ENCODE measurements at places on chromosomes 4 and X.

DNA sequence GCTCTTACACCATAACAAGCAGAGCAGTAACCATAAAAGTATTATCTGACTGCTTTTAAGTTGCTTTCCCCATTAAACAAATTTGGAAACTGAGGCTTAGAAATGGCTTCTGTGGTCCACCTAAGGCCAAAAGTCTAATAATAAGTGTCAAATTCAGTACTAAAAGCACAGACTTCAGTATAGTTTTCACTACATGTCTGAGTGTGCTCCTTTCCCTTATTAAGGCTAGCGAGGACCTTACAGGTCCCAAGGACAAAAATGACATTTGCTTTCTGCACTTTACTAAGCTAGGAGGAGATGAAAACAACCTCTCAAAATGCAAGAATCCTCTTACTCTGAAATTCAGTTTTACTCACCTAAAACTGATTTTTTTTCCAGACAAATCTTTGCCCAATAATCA lies 127.2 kb downstream of the ENOX2 start:
- DNase-seq, result no peak

DNA sequence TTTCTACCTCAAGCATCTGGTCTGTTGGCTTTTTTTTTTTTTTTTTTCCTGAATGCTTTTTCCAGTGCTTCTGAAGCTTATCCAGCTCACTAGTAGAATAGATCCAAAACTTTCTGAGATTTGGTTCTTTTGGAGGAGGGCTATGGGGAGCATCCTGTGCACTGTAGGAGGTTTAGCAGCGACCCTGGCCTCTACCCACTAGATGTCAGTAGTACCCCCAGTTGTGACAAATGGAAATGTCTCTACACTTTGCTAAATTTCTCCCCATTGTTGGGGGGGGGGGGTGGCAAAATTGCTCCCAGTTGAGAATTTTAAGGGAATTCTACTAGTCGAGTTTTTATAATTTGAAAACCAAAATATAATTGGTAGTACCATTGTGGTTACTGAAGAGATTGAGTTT lies 23.0 kb upstream of the PPA2 start:
- DNase-seq, result no peak

- DNase-seq, result no peak
These were observed 41.7 kb downstream of the TMEM164 start for GRCh38 chrX:110044346-110045249.

DNA sequence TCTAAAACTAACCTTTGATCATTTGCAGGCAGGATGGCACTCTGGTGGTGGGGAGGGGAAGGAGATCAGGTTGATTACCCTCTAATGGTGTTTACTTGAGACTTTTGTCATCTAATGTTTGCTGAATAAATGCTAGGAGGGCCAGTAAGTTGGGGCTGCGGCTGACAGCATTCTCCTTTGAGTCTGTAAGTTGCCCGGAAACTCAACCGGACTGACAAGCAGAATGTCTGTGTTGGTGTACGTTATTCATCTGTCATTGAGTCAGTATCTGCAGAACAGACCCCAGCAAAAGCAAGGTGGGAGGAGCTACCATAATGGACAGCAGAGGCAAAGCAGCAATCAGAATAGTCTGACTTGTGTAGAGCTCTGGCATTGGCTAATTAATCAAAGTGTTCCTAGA lies 1210.6 kb upstream of the PABPC4L start:
- no peak for DNase-seq

GRCh38 chrX:9102956-9103355 lies 69.0 kb upstream of the FAM9B start:
- DNase-seq, result no peak

DNA sequence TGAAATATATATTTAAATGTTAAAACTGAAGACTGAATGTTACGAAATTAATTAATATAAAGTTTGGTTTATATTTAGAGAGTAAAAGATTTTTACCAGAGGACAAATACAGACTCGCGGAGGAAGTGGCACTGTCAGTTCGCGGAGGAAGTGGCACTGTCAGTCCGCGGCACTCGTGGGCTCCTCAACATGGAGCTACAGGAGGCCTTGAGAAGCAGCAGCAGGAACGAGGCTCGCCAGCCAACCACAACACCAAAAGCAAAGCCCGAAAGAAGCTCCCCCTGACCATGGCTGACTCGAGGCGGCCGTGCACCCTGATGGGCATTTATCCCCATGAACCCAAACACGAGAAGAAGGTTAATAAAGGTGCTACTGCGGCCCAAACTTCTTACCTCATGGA lies 125.3 kb upstream of the PABPC4L start:
- DNase-seq, result no peak

DNA sequence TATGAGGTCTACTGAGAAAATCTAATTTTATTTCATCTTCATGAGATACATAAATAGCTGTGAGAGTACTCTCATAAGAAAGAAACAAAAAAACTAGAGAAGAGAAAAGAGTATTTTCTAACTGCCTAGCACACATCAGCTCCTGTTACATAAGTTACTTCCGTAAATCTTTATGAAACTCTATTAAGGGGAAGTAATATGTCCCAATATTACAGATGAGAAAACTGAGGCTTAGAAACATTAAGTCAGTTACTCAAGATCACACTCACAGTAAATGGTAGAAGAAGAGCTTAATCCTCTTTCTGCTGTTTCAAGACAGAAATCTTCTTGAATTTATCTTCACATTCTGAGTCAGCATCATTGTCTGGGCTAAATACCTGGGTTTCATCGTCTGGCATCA lies 164.1 kb downstream of the DTHD1 start:
- no peak for DNase-seq

- no peak for DNase-seq
These were observed 109.3 kb downstream of the ARHGEF9 start for GRCh38 chrX:63675716-63676115.

DNA sequence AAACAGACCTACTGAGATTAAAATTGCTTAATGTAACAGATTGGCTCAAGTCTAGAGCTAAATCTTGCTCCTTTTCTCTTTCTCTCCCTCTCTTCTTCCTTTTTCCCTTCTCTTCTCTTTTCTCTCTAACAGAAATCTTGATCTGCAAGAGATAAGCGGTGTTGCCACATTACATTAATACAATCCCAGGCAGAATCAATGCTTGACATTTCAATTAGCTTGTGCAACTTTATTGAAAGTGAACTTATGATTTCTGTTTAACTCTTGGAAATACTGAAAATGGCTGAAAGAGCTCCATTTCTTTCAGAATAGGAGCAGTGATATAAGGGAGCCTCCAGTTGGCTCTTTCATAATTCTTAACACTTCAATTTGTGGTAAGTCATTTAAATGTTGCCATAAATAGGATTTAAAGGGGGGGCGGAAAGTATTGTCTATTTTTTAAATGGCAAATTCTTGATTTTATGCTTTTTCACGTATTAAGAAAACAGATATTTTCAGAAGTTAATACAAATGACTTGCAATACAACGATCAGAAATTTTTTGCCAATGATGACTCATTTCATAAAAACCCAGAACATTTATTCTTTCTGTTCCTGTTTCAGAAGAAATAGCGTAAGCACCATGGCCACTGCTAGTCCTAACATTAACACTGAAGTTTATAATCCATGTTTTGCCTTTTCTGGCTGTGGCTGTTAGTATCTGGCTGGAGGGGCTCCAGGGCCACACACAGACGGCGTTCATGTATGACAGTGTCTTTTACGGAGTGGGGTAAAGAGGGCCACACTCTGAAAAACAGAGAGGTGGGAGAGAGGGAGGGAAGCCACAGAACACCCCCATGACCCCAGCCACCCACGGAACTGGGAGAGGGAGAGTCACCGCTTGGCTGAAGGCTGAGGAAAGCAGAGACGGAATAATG lies 115.7 kb upstream of the FAT1 start:
- DNase-seq, result peak; percentile 35

DNA sequence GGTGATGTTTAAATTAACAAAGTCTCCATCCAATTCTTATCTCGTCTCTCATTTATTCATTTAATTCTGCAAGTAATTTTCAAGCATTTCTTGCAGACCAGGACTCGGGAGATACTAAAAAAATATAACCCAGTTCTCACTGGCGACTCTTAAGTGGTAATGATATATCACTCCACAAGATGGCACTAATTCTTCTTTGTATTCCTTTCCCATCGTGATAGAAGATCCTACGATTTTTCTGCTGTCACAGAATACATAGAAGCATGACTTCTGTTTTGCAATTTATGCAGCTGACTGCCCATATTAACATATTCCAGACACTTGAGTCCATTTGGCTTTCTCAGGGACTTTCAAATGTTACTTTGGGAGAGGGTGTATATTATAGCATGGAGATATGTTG lies 64.0 kb upstream of the FGF13 start:
- no peak for DNase-seq

GRCh38 chr4:124941267-124941666 lies 228.7 kb upstream of the ANKRD50 start:
- DNase-seq, result no peak

DNA sequence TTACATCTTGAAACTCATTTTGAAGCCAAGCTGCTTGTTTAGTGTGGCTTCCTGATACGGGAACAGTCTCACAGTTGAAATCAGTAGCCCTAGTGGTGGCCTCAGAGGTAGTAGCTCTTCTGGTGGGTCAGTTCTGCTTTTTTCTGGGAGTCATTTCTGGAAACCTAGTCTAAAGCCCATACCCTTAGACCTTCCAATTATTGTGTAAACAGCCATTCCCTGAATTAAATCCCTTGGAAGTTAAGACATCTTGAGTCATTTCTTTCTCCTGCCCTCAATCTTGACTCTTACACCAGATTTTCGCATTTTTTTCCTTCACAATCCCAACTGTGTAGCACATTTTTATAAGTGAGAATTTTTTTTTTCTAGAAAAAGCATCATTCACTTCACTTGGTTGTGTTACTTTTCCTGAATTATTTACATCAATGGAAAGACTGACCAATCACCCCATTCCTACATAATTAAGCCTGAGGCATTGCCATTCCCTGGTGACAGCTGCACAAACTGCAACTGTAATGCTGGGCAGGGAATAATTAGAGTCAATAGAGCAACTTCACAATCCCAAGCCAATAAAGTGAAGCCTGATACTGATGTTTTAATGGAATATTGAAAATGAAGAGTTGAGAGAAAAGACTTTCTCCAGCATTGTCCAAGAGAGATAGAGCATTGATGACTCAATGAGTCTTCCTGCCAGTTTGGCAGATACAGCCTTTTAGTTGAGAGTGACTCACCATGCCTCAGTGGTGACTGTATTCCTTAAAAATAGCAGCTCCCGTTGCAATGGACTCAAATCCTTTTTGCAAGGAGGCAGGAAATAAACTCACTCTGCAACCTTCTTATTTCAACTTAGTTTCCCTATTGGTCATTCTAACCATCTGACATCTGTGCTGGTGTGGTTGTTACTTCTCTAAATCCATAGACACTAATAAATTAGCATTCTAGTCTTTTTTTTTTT lies 13.0 kb upstream of the SEPSECS start:
- DNase-seq, result peak; percentile 96

GRCh38 chr4:151658959-151659600 lies 101.7 kb downstream of the GATB start:
- DNase-seq, result peak; percentile 3

DNA sequence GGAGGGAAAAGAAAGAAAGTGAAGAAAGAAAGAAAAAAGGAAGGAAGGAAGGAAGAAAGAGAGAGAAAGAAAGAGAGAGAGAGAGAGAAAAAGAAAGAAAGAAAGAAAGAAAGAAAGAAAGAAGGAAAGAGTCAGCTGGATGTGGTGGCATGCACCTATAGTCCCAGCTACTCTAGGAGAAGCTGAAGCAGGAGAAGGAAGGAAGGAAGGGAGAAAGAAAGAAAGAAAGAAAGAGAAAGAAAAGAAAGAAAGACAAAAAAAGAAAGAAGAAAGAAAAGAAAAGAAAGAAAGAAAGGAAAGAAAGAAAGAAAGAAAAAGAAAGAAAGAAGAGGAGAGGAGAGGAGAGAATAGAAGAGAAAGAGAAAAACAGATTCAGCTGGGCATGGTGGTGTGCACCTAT lies 44.3 kb upstream of the ERVMER34-1 start:
- DNase-seq, result no peak

DNA sequence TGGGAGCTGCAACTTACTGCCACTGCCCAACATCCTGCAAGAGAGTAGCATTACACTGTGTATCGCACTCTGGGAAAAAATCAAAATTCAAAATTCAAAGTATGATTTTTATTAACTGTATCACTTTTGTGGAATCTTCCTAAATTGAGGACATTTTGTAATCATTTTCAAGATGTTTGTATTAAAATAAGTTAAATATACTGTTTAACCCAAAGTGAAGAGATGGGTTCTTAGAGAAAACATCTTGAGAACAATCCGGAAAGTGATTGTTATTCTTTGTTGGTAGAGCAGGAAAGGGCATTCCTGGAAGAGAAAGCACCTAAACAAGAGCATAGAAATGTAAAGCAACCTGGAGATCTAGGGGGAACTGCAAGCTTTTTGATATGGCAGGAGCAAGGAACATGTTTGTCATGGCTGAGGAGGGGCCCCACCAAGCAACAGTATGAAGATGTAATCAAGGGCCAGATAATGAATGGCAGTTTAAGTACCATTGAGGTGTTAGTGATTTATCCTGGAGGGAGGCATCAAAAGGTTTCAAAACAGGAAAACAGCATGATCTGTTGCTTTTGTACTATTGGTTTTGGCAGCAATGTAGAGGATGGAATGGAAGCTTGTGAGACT lies 14.1 kb upstream of the SEC24D start:
- DNase-seq, result no peak

DNA sequence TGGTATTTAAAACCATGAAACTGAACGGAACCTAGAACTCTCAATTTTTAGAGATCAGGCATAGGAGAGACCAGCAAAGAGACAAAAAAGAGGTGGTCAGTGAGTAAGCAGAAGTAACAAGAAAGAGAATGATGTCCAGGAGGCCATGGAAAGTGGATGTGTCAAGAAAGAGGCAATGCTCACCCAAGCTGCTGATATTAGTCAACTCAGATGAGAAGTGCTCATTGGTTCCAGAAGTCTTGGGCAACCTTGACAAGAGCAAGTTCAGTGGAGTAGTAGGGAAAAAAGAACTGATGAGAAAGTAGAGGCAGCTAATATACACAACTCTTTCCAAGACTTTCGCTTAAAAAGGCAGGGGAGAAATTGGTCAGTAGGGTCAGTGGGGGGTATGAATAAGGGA lies 23.0 kb upstream of the CCDC149 start:
- DNase-seq, result no peak

GRCh38 chrX:128754130-128754529 lies 701.9 kb upstream of the ACTRT1 start:
- no peak for DNase-seq

DNA sequence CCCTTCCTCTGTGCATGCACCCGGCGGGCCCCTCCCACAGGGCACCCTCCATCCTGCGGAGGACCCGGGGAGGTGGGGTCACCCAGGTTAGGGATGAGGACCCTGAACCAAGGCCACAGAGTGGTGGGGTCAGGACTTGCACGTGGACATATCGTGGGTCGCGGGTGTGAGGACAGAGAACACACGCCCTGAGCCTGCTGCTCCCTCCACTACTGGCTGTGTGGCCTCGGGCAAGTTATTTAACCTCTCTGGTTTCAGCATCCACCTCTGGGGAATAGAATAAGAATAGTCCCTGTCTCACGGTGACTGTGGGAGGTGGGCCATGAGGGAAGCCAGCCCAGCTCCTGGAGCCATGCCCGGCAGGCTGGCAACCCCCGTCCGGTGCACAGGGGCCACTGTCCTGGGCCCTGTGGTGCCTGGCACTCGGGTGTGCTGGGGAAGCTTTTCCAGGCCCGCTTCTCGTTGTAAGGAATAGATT lies 5.1 kb downstream of the PSAPL1 start:
- DNase-seq, result no peak

GRCh38 chr4:40827758-40828157 lies 78.0 kb downstream of the NSUN7 start:
- DNase-seq, result no peak

Measured in HS-5 (cell line).